Left ventricle myocardium inferior (tissue), 1 donor: ENCODE measurements at places on chromosomes 11 and 22. TPM values are rescaled to one million over a fixed set of nuclear protein-coding genes. Genes with fewer than 3 reads are reported as not detected.

The KRTAP5-10 gene
- not detected for total RNA-seq

The CEP126 gene
- 1.5 TPM for total RNA-seq

The HEPHL1 gene
- total RNA-seq: not detected

The OR51E2 gene
- not detected for total RNA-seq

The APOL5 gene
- total RNA-seq: not detected

The HOATZ gene
- not detected for total RNA-seq

The GPHA2 gene
- total RNA-seq: not detected

The SNX19 gene
- 56.0 TPM for total RNA-seq

The ZNF215 gene
- total RNA-seq: 0.77 TPM

The CARNS1 gene
- 14.5 TPM for total RNA-seq

The C11orf52 gene
- total RNA-seq: 1.2 TPM

DNA sequence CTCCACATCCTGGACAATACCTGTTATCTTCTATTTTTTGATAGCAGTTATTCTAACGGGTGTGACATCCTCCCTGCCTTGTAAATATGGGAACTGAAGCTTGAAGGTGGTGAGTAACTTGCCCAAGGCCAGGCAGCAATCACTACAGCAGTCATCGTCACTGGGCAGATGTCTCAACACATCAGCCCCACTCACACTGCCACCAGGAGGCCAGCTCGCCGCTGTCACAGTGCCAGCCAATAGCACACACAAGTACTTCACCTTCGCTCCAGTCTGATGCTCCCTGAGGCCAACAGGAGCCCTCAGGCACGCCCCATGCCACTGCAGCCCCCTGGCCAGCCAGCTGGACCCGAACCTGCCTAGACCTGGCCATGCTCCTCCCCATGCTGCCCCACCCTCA lies 4.9 kb upstream of the TTLL1 start:
- H3K36me3 ChIP-seq: no peaks in the 10 kb centered on the region
- H3K27ac ChIP-seq: peak overlapping the region; percentile 57
- peaks cover 40% of the 10 kb centered on the region for H3K4me1 ChIP-seq

- peaks cover 7% of the 10 kb centered on the region for H3K27me3 ChIP-seq
- peaks cover 30% of the 10 kb centered on the region for H3K4me1 ChIP-seq
- no peaks in the 10 kb centered on the region for H3K36me3 ChIP-seq
- no peak overlapping the region for H3K4me3 ChIP-seq
- DNase-seq: no peak
Observed at GRCh38 chr11:36459046-36459445, 51.0 kb downstream of the TRAF6 start.

DNA sequence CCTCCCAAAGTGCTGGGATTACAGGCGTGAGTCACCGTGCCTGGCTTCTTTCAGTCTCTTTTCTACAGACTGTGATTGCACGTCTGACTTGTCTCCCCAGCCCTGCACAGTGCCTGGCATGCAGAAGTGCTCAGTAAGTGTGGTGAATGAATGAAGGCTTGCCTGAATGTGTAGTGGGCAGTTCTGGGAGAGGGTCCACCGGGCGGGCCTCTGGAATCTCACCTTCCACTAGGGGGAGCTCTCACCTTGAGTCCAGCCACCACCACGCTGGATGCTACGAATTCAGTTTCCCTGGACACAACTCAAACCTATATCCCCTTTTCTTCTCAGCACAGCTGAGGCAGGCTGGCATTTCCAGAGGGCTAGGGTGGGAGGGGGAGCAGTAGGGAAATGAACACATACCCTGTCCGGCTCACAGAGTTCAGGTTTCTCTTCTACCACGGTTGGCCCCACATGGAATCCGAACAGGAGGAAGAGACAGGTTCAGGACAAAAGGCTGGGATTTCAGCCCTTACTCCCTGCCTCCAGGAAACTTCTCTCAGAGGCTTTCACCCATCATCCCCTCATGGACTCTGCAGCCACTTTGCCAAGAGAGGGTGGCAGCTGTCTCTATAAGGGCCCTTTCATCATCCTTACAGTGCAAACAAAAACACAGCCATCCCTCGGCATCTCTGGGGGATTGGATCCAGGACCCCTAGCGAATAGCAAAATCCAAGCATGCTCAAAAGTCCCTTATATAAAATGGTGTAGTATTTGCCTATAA lies 86.8 kb downstream of the NECTIN1 start:
- no peaks in the 10 kb centered on the region for H3K36me3 ChIP-seq
- DNase-seq: no peak
- no peak overlapping the region for H3K4me3 ChIP-seq
- no peaks in the 10 kb centered on the region for H3K4me1 ChIP-seq

- no peaks in the 10 kb centered on the region for H3K36me3 ChIP-seq
- no peak overlapping the region for H3K27ac ChIP-seq
- H3K27me3 ChIP-seq: no peaks in the 10 kb centered on the region
Observed at GRCh38 chr11:23359297-23359696, 499.0 kb upstream of the CCDC179 start.

- H3K27me3 ChIP-seq: no peaks in the 10 kb centered on the region
- peaks cover 78% of the 10 kb centered on the region for H3K4me1 ChIP-seq
- H3K36me3 ChIP-seq: peaks cover 11% of the 10 kb centered on the region
- H3K4me3 ChIP-seq: peak overlapping the region; percentile 11
Observed at GRCh38 chr22:17845790-17846189, 71.5 kb upstream of the BID start.

- no peak for DNase-seq
- no peak overlapping the region for H3K4me3 ChIP-seq
- no peak overlapping the region for H3K27ac ChIP-seq
- H3K36me3 ChIP-seq: no peaks in the 10 kb centered on the region
Observed at GRCh38 chr11:86091086-86091485, 22.2 kb upstream of the PICALM start.

DNA sequence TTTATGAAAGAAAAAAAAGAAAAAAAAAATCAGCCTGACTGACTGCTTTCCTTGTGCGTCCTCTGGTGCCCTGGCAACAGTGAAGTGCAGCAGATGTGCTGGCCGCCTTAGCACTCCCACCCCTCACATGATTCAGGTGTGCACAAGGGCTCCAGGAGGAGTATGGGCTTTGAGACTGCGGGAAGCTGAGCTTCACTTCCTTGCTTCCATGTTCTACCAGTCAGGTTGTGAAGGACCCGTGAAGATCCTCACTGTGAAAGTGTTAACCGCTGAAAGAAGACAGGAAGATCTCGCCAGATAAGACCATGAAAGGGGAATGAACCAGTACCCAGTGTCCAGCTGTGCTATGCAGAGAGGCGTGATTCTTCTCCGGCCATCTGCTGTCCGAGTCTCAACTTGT lies 48.2 kb downstream of the HIRA start:
- H3K36me3 ChIP-seq: peaks cover 87% of the 10 kb centered on the region
- no peaks in the 10 kb centered on the region for H3K27me3 ChIP-seq
- no peaks in the 10 kb centered on the region for H3K4me1 ChIP-seq
- H3K27ac ChIP-seq: no peak overlapping the region
- H3K4me3 ChIP-seq: no peak overlapping the region

- no peaks in the 10 kb centered on the region for H3K4me1 ChIP-seq
- no peaks in the 10 kb centered on the region for H3K27me3 ChIP-seq
- DNase-seq: no peak
- H3K4me3 ChIP-seq: no peak overlapping the region
- no peak overlapping the region for H3K27ac ChIP-seq
- H3K36me3 ChIP-seq: peaks cover 53% of the 10 kb centered on the region
Observed at GRCh38 chr22:29049655-29050263, 11.9 kb downstream of the C22orf31 start.

- no peak overlapping the region for H3K4me3 ChIP-seq
- H3K4me1 ChIP-seq: no peaks in the 10 kb centered on the region
- no peaks in the 10 kb centered on the region for H3K36me3 ChIP-seq
- no peak overlapping the region for H3K27ac ChIP-seq
- DNase-seq: no peak
- H3K27me3 ChIP-seq: peaks cover 48% of the 10 kb centered on the region
Observed at GRCh38 chr11:20258376-20258895, 98.2 kb upstream of the DBX1 start.

DNA sequence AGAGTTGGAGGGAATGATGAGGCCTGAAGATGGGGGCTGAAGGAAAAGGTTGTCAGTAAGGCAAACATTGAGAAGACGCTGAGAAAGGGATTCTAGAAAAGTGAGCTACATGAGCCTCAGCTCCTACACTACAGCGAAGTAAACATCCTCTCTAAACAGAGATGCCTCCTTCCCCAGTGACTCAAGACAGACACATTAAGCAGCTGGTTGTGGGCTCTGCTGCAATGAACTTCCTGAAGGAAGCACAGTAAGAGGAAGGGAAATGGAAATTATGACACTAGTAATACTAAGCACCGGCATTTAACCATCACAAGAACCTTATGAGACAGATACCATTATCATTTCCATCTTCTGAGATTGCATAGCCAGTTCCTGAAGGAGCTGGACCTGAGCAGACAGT lies 190.5 kb downstream of the C11orf87 start:
- no peaks in the 10 kb centered on the region for H3K36me3 ChIP-seq
- no peak overlapping the region for H3K27ac ChIP-seq
- H3K4me1 ChIP-seq: no peaks in the 10 kb centered on the region
- no peak overlapping the region for H3K4me3 ChIP-seq

DNA sequence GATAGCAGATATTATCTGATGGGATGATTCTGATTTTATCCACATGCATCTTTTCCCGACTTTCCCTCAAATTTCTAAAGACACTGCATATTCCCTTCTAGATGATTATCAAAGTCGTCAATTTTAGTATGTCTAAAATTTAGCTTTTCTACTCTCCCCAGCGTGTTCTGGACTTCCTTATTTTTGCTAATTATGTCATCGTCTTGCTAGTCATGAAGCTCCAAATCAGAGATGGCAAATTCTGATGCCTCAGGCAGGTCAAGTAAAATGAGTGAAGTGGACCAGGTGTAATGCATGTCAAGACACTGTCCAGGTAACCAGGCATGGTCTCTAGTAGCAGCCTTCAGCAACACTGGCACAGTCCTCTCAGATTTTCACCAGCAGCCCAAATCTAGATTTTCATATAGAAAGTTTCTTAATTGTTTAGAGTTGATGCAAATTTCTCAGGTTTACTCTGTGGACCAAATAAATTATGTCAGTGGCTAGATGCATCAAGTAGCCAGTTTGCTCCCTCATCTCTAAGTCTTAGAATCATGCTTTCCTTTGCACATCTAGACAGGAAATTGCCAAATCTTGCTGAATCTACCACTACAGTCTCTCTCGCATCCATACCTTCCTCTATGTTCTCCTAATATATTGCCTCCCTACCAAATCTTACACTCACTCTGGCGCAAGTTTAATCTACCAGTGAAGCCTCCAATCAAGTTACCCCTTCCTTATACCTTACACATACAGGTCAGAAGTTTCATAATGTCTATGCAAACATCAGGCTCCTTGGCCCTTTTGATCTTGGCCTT lies 10.6 kb downstream of the HSD17B12 start:
- no peak overlapping the region for H3K27ac ChIP-seq
- H3K36me3 ChIP-seq: no peaks in the 10 kb centered on the region
- no peak overlapping the region for H3K4me3 ChIP-seq
- no peak for DNase-seq
- H3K27me3 ChIP-seq: no peaks in the 10 kb centered on the region
- H3K4me1 ChIP-seq: peaks cover 73% of the 10 kb centered on the region

GRCh38 chr11:109788948-109789490 lies 304.2 kb upstream of the ZC3H12C start:
- no peak overlapping the region for H3K27ac ChIP-seq
- H3K4me1 ChIP-seq: no peaks in the 10 kb centered on the region
- DNase-seq: no peak
- no peaks in the 10 kb centered on the region for H3K36me3 ChIP-seq
- H3K4me3 ChIP-seq: no peak overlapping the region

DNA sequence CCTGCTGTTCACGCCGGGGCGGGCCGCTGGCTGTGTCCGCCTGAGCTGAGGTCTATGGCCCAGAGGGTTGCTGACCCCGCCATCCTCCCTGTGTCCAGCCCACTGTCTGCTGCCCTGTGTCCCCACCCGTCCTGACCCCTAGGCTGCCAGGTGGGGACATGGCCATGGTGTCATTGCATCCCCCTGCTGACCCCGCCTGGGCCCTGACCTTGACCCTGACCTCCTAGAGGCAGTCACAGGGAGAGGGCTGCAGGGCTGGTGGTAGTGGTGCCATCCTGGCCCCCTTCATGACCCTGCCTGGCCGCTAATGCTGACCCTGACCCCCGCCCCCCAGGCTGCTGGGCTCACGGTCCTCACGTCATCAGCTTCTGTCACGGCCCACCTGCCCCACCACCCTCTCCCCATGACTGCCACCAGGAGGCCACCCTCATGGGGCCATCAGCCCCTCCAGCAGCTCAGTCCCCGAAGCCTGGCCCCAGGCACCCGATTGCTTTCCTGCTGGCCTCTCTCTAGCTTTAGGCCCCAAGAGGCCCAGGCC lies 285.9 kb downstream of the BRD1 start:
- no peaks in the 10 kb centered on the region for H3K4me1 ChIP-seq
- no peak for DNase-seq
- no peaks in the 10 kb centered on the region for H3K36me3 ChIP-seq

- peaks cover 59% of the 10 kb centered on the region for H3K4me1 ChIP-seq
- H3K36me3 ChIP-seq: no peaks in the 10 kb centered on the region
- no peaks in the 10 kb centered on the region for H3K27me3 ChIP-seq
- peak overlapping the region; percentile 95 for H3K27ac ChIP-seq
Observed at GRCh38 chr11:128553662-128554362, 33.5 kb downstream of the ETS1 start.

- no peak for DNase-seq
- peak overlapping the region; percentile 23 for H3K27ac ChIP-seq
- no peak overlapping the region for H3K4me3 ChIP-seq
- peaks cover 42% of the 10 kb centered on the region for H3K27me3 ChIP-seq
Observed at GRCh38 chr22:50723991-50724390, 14.0 kb upstream of the ACR start.

DNA sequence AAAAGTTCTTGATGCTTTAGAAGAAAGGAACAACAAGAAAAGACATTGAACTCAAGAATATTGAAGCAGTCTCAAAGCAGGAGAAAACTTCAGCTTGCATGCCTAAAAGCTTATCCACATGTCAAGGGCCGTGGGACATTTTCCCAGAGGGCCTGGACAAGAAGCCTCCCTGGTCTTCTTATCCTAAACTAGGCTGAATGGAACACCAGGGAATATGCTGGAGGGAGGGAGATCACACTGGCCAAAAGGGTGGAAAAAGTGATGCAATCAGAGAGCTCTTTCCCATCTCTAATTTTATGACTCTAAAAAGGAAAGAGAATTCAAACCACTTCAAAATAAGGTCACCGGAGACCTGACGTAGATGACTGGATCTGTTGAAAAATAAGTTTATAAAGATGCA lies 107.2 kb downstream of the MPPED2 start:
- no peaks in the 10 kb centered on the region for H3K36me3 ChIP-seq
- H3K4me3 ChIP-seq: peak overlapping the region; percentile 11
- H3K27ac ChIP-seq: peak overlapping the region; percentile 68
- peaks cover 64% of the 10 kb centered on the region for H3K4me1 ChIP-seq

- H3K4me1 ChIP-seq: peaks cover 33% of the 10 kb centered on the region
- H3K27me3 ChIP-seq: peaks cover 36% of the 10 kb centered on the region
- H3K36me3 ChIP-seq: peaks cover 11% of the 10 kb centered on the region
- no peak overlapping the region for H3K4me3 ChIP-seq
Observed at GRCh38 chr11:45927332-45927683, 4.9 kb downstream of the LARGE2 start.

- H3K4me1 ChIP-seq: no peaks in the 10 kb centered on the region
- no peak overlapping the region for H3K27ac ChIP-seq
- no peak overlapping the region for H3K4me3 ChIP-seq
- no peaks in the 10 kb centered on the region for H3K27me3 ChIP-seq
- peaks cover 51% of the 10 kb centered on the region for H3K36me3 ChIP-seq
- DNase-seq: no peak
Observed at GRCh38 chr11:87320123-87320522, 282.4 kb downstream of the TMEM135 start.

GRCh38 chr11:58509748-58510147 lies 1.8 kb upstream of the OR5B21 start:
- no peaks in the 10 kb centered on the region for H3K27me3 ChIP-seq
- H3K27ac ChIP-seq: no peak overlapping the region
- no peaks in the 10 kb centered on the region for H3K4me1 ChIP-seq
- H3K36me3 ChIP-seq: no peaks in the 10 kb centered on the region
- no peak for DNase-seq

GRCh38 chr11:36840378-36840777 lies 242.3 kb upstream of the RAG2 start:
- H3K27me3 ChIP-seq: peaks cover 3% of the 10 kb centered on the region
- no peak overlapping the region for H3K4me3 ChIP-seq
- no peak overlapping the region for H3K27ac ChIP-seq
- H3K4me1 ChIP-seq: no peaks in the 10 kb centered on the region
